ENCODE measurements at places on chromosomes 7 and 10. TPM values are rescaled to one million over a fixed set of nuclear protein-coding genes. Genes with fewer than 3 reads are reported as not detected.

The ARHGEF5 gene
- not detected for polyA plus RNA-seq

The CUBN gene
- 0.49 TPM for polyA plus RNA-seq

The WBP1L gene
- polyA plus RNA-seq, result 25.7 TPM

The LAMB1 gene
- not detected for polyA plus RNA-seq

The C10orf143 gene
- polyA plus RNA-seq, result 33.9 TPM

The MCU gene
- 8.8 TPM for polyA plus RNA-seq

The GPR15LG gene
- not detected for polyA plus RNA-seq

The TMEM196 gene
- not detected for polyA plus RNA-seq

The MEIG1 gene
- 0.99 TPM for polyA plus RNA-seq

The PTPN20 gene
- polyA plus RNA-seq, result 0.95 TPM

The CHST15 gene
- polyA plus RNA-seq, result 0.13 TPM

The HOXA3 gene
- 0.07 TPM for polyA plus RNA-seq

The OLAH gene
- 1.4 TPM for polyA plus RNA-seq

The VWDE gene
- not detected for polyA plus RNA-seq

The ITGB8 gene
- polyA plus RNA-seq, result not detected

The NKX1-2 gene
- not detected for polyA plus RNA-seq

The TMEM176A gene
- polyA plus RNA-seq, result not detected

The OR2A5 gene
- not detected for polyA plus RNA-seq

The NEUROG3 gene
- polyA plus RNA-seq, result not detected

The C10orf95 gene
- polyA plus RNA-seq, result 0.41 TPM

The ARMC3 gene
- polyA plus RNA-seq, result not detected

The EN2 gene
- polyA plus RNA-seq, result not detected

The ACADSB gene
- polyA plus RNA-seq, result 26.9 TPM

The PFKFB3 gene
- 16.0 TPM for polyA plus RNA-seq

The CACNB2 gene
- polyA plus RNA-seq, result 0.36 TPM
